ENCODE measurements at places on chromosomes 5 and 9. TPM values are rescaled to one million over a fixed set of nuclear protein-coding genes. Genes with fewer than 3 reads are reported as not detected.

- H3K27me3 ChIP-seq = no peaks in the 10 kb centered on the region
- H3K4me3 ChIP-seq = no peak overlapping the region
- H3K36me3 ChIP-seq = no peaks in the 10 kb centered on the region
- H3K4me1 ChIP-seq = no peaks in the 10 kb centered on the region
- DNase-seq = peak; percentile 86
Measured at GRCh38 chr9:105842023-105842644, 147.8 kb downstream of the TMEM38B start.

- no peak overlapping the region for H3K27ac ChIP-seq
- no peak for DNase-seq
- no peaks in the 10 kb centered on the region for H3K36me3 ChIP-seq
- no peaks in the 10 kb centered on the region for H3K27me3 ChIP-seq
- no peak overlapping the region for H3K4me3 ChIP-seq
Measured at GRCh38 chr9:134890155-134890495, 9.5 kb downstream of the FCN2 start.

DNA sequence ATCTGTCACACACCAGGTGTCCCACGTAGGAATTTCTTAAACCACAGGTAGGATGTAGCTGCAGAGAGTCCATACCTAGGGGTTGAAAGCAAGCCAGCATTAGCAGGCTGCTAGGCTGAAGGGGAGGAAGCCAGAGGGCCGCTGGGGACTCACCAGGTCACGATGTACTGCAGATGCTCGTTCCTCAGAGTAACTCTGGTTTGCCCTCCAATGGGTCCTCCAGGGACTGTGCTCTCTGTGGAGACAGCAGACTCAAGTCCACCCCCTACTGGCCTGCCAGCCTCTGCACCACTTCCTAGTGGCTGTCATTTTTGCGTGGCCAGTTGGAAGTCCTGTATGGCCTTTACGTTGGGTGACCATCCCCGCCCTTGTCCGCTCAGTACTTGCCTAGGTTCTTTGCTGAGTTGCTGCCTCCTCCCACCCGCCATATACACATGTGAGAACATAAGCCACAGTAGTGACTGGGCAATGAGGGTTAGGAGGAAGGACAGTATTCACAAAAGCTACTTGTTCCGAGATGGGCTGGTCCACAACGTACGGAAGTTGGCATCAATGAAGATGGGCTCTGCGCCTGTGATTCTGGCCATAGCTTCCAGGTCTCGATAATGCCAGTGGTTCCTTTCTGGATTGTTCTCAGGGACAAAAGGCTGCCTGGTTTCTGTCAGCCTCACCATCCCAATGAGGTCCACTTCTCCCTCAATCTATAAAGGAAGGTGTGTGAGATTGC, 4.1 kb downstream of the RPL7A start:
- peak; percentile 90 for DNase-seq
- H3K4me3 ChIP-seq = no peak overlapping the region
- H3K27ac ChIP-seq = peak overlapping the region; percentile 24
- H3K27me3 ChIP-seq = no peaks in the 10 kb centered on the region
- H3K36me3 ChIP-seq = peaks cover 41% of the 10 kb centered on the region

DNA sequence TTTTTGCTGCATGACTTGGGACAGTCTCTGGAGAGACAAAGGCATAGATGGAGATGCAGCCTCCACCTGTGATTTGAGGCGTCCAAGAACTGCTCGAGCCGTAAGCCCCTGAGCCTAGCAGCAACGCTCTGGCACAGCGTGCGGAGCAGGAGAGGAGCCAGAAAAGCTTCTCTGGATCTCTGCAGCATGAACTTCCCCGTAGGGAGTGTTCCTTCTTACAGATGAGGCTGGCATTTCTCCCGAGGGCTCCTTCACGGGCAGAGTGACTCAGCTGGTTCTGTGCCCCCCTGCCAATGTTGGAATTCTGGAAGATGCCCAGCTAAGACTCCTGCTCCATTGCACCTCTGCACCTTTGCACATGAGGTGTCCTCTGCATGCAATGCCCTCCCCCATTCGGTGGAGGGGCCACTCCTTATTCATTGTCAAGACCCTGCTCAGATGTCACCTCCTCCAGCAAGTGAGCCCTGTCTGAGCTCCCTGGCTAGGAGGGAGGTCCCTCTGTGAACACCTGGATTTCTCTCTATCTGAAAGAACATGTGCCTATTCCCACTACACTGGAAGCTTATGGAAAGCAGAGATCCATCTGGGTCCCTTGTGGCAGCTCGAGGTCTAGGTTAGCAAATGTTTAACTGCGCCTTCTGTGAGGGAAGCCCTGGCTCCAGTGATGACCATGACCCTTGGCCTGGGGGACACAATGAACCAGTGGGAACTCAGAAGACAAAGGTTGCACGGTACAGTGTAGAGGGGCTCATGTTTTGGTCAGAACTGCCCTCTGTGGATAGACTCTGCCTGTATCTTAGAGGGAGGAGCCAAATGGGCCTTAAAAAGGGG, 39.6 kb downstream of the SH3PXD2B start:
- H3K27me3 ChIP-seq = no peaks in the 10 kb centered on the region
- no peak overlapping the region for H3K4me3 ChIP-seq
- no peak overlapping the region for H3K27ac ChIP-seq
- H3K36me3 ChIP-seq = no peaks in the 10 kb centered on the region
- no peaks in the 10 kb centered on the region for H3K4me1 ChIP-seq

DNA sequence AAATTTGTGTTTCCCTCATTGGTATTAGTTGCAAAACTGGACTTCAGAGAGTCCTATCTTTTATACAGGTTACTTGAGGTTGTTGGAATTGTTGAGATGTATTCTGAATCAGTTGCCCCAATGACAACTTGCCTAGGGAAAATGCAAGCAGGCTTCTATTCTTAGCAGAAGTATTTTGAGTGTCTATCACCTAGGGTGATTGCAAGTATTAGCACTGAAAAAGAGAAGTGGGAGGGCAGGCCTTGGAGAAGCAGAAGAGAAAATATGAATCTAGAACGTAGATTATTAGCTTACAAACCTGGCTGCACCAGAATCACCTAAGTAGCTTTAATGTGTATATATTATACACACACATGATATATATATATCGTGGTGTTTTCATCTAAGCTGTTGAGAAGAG, 43.2 kb downstream of the ADAMTS12 start:
- H3K27ac ChIP-seq = no peak overlapping the region
- no peaks in the 10 kb centered on the region for H3K4me1 ChIP-seq
- no peaks in the 10 kb centered on the region for H3K36me3 ChIP-seq

DNA sequence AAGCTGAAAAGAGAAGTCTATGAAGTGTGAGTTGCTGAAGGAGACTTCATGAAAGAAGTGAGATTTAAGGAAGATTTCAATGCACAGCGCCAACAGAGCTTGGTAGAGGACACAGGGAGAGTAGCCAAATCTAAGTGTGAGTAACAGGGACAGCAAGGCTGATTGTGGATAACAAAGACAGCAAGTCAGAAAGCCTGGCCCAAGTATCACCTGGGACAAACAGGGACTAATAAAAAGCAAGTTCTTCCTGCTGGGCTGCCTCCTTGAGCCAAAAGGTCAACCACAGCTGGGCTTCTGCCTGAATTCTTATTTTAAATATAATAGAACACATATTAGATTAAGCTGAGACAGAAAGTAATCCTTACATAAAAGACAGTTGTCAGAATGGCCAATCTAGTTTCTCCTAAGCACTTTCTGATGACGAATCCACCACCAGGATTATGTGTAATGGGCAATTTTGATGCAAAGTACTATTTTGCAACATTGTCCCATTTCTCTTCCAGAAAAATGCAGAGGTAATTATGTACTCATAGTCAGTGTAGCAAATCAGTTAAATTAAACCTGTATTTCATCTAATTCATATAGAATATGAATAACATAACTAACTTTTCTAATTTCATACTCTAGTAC, 73.8 kb downstream of the MAPKAP1 start:
- peak overlapping the region; percentile 49 for H3K4me3 ChIP-seq
- peak; percentile 46 for DNase-seq

DNA sequence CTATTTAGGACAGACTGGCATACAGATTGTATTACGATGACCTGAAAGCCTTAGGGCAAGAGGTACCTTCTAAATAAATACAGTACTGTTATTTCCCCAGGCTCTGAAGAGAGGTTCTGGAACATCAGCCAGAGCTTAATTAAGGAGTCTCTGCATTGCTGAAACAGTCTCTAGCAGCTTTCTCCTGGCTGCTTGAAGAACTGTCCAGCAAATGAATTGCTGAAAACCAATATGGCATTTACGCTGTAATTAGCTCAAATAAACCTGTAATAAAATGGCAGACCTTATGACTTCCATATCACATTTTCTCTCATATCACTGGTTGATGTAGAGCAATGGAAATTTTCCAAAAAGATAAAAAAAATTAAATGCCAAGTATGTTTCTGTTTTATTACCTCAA, 636.3 kb downstream of the GABRG2 start:
- H3K27ac ChIP-seq = no peak overlapping the region
- DNase-seq = no peak
- H3K4me1 ChIP-seq = no peaks in the 10 kb centered on the region
- no peaks in the 10 kb centered on the region for H3K36me3 ChIP-seq
- no peak overlapping the region for H3K4me3 ChIP-seq

GRCh38 chr5:96338091-96338490, 95.0 kb downstream of the PCSK1 start:
- H3K4me1 ChIP-seq = no peaks in the 10 kb centered on the region
- H3K4me3 ChIP-seq = no peak overlapping the region
- no peak for DNase-seq
- no peak overlapping the region for H3K27ac ChIP-seq

- H3K4me3 ChIP-seq = no peak overlapping the region
- no peak overlapping the region for H3K27ac ChIP-seq
- H3K36me3 ChIP-seq = no peaks in the 10 kb centered on the region
Measured at GRCh38 chr9:134291452-134291881, 34.8 kb upstream of the RXRA start.

GRCh38 chr9:106956971-106957370, 94.0 kb downstream of the ZNF462 start:
- DNase-seq = no peak
- H3K27ac ChIP-seq = no peak overlapping the region
- H3K4me1 ChIP-seq = no peaks in the 10 kb centered on the region
- H3K4me3 ChIP-seq = no peak overlapping the region
- no peaks in the 10 kb centered on the region for H3K27me3 ChIP-seq

DNA sequence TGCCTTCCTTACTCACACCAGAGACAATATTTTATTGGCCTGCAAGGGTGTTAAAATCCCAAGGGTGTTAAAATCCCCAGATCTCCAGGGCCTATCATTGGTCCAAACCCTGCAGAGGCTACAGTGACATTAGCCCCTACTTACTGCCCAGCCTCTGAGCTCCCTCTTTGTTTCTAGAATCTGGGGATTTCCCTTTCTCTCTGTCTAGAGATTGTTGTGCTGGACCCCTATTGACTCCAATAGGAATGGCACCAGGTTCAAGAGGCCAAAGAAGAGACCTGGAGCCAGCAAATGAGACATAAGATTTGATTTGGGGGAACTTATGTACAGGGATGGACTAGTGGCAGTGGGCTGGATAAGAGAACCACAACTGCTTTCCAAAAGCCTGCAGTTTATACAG, 53.3 kb upstream of the ZBED3 start:
- no peak overlapping the region for H3K4me3 ChIP-seq
- H3K36me3 ChIP-seq = no peaks in the 10 kb centered on the region
- no peaks in the 10 kb centered on the region for H3K27me3 ChIP-seq
- DNase-seq = no peak
- H3K4me1 ChIP-seq = no peaks in the 10 kb centered on the region

GRCh38 chr5:134370311-134370870, 978 bp upstream of the UBE2B start:
- H3K36me3 ChIP-seq = peaks cover 13% of the 10 kb centered on the region
- H3K4me3 ChIP-seq = peak overlapping the region; percentile 75
- no peak for DNase-seq
- peak overlapping the region; percentile 78 for H3K27ac ChIP-seq
- peaks cover 41% of the 10 kb centered on the region for H3K4me1 ChIP-seq
- H3K27me3 ChIP-seq = no peaks in the 10 kb centered on the region

GRCh38 chr5:2298781-2299180, 416.1 kb upstream of the IRX4 start:
- no peak for DNase-seq
- no peaks in the 10 kb centered on the region for H3K27me3 ChIP-seq
- no peak overlapping the region for H3K27ac ChIP-seq
- peaks cover 5% of the 10 kb centered on the region for H3K4me1 ChIP-seq
- H3K4me3 ChIP-seq = no peak overlapping the region

GRCh38 chr5:88671106-88671504, 211.9 kb downstream of the MEF2C start:
- peaks cover 42% of the 10 kb centered on the region for H3K4me1 ChIP-seq
- H3K4me3 ChIP-seq = no peak overlapping the region
- H3K27ac ChIP-seq = no peak overlapping the region

GRCh38 chr5:42715785-42716184, 40.8 kb upstream of the CCDC152 start:
- no peak overlapping the region for H3K27ac ChIP-seq
- H3K36me3 ChIP-seq = no peaks in the 10 kb centered on the region
- DNase-seq = no peak
- H3K4me1 ChIP-seq = no peaks in the 10 kb centered on the region

- H3K27ac ChIP-seq = no peak overlapping the region
- no peak for DNase-seq
- H3K27me3 ChIP-seq = no peaks in the 10 kb centered on the region
- H3K4me3 ChIP-seq = no peak overlapping the region
- peaks cover 20% of the 10 kb centered on the region for H3K4me1 ChIP-seq
- no peaks in the 10 kb centered on the region for H3K36me3 ChIP-seq
Measured at GRCh38 chr5:147483188-147483790, 26.6 kb downstream of the DPYSL3 start.

GRCh38 chr5:6202968-6203365, 175.4 kb downstream of the MED10 start:
- no peaks in the 10 kb centered on the region for H3K4me1 ChIP-seq
- no peaks in the 10 kb centered on the region for H3K36me3 ChIP-seq
- no peak overlapping the region for H3K4me3 ChIP-seq
- no peak for DNase-seq
- H3K27me3 ChIP-seq = no peaks in the 10 kb centered on the region

- no peak within 1 kb of the TSS for H3K4me3 ChIP-seq
- DNase-seq = no peak
- H3K36me3 ChIP-seq = no peaks in the 10 kb centered on the region
- H3K27ac ChIP-seq = no peak within 1 kb of the TSS
Measured at GRCh38 chr5:54985301-54986268, at the start of gene ESM1. ESM1 (minus strand) TSS chr5:54985593; CDS start chr5:54985517, 76 bp downstream.

- H3K36me3 ChIP-seq = peaks cover 31% of the 10 kb centered on the region
- H3K4me1 ChIP-seq = no peaks in the 10 kb centered on the region
- no peak overlapping the region for H3K27ac ChIP-seq
Measured at GRCh38 chr5:146137967-146138403, 32.6 kb upstream of the PLAC8L1 start.

GRCh38 chr5:133938039-133938821, 30.2 kb downstream of the C5orf15 start:
- peak; percentile 83 for DNase-seq
- peak overlapping the region; percentile 95 for H3K27ac ChIP-seq
- H3K4me1 ChIP-seq = peaks cover 71% of the 10 kb centered on the region
- no peaks in the 10 kb centered on the region for H3K36me3 ChIP-seq
- H3K27me3 ChIP-seq = no peaks in the 10 kb centered on the region

- no peak overlapping the region for H3K4me3 ChIP-seq
- no peaks in the 10 kb centered on the region for H3K36me3 ChIP-seq
- H3K4me1 ChIP-seq = no peaks in the 10 kb centered on the region
Measured at GRCh38 chr5:3615217-3615616, 19.6 kb downstream of the IRX1 start.

- DNase-seq = no peak
- no peaks in the 10 kb centered on the region for H3K27me3 ChIP-seq
- H3K27ac ChIP-seq = no peak overlapping the region
Measured at GRCh38 chr5:115855959-115856358, 14.2 kb downstream of the AP3S1 start.

The HAVCR2 gene
- total RNA-seq = not detected

The MARVELD2 gene
- 0.11 TPM for total RNA-seq

The TMC1 gene
- not detected for total RNA-seq

The ENC1 gene
- total RNA-seq = 0.25 TPM
